Hematopoietic multipotent progenitor cell treated with erythropoietin and hydrocortisone succinate and interleukin-3 and kit ligand, for 15 days (in vitro differentiated cells): ENCODE measurements at places on chromosomes 2 and 18.
A peak's percentile ranks its signal among the peaks of the same experiment; 100 is the strongest.

GRCh38 chr18:24802456-24802855 is 342.0 kb downstream of the HRH4 start:
- no peak for DNase-seq

- no peak for DNase-seq
Observed at GRCh38 chr2:95024960-95025405, 525 bp upstream of the MAL start.

DNA sequence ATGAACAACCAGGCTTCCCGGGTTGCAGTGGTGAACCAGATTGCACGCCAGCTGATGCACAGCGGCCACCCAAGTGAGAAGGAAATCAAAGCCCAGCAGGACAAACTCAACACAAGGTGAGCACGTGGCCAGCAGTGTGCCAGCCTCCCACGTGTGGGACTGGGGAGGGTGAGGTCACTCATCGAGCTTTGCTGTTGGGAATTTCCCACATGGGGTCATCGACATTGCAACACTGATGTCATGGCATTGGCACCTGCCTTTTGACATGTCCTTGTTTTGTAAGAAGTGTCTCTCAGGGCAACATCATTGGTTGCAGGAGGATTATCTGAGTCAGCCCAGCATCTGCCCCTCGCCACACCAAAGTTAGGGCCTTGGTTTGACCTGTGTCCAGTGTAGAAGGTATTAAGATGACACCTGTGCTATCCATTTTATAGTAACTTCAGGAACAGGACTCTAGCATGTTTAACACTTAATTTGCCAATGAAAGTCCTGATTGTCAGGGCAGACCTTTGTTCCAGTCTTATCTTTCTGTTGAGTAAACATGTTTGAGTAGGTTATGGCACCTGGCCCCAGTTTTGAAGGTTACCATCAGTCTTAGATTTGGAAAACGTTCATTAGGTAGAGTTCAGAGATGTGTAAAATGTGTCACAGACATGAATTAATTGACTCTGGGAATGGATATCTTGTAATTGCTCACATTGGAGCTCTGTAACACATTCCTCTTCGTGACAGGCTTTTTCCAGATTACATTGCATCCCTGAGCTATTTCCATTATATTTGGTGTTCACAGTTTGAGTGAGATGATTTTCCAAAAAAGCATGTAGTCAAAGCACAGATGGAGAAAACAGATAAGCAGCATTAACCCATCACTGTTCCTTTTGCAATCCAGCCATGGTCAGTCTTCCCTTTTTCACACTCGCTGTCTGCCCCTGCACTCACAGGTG is 93.3 kb upstream of the EML6 start:
- DNase-seq = no peak

GRCh38 chr2:150466741-150467620 is 20.5 kb downstream of the RND3 start:
- DNase-seq = no peak

GRCh38 chr2:118855451-118856279 is 8.2 kb upstream of the EN1 start:
- DNase-seq = peak; percentile 50

GRCh38 chr2:230602562-230603230 is 109.9 kb upstream of the CAB39 start:
- DNase-seq = no peak

DNA sequence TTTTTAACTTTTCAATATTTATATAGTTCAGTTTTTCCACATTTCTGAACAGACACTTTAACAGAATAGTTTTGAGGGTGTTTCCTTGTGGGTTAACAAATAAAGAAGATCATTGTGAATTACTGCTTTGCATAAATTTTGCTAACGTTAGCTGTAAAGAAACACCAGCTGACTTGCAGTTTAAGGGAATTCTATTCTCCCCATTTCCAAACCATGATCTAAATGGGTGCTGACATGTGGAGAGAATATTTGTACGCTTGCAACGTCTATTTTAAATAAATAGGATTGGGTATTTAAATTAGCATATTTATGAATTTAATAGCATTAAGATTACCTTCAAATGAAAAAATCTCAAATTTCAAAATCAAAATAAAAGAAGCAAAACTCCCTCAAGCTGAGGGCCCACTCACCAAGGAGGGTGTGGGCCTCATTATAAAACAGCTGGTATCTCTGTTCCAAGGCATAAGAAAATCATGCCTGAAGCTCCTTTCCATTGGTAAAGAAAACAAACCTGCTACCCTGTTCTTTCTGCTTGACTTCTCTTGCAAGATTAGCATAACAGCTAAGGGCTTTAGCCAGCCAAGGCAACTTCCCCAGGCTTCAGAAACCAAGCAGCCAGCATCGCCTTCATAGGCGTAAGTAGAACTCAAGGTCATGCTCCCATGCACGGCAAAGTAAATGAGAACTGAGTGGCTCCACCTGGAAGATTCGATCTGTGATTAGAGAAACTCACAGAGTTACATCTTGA is 3.2 kb downstream of the MRO start:
- DNase-seq = no peak

GRCh38 chr2:177187631-177188312 is 24.8 kb upstream of the HNRNPA3 start:
- DNase-seq = no peak

- DNase-seq = no peak
Observed at GRCh38 chr2:64383016-64383591, 70.9 kb upstream of the LGALSL start.

- DNase-seq = no peak
Observed at GRCh38 chr2:221731432-221732145, 159.5 kb upstream of the EPHA4 start.

DNA sequence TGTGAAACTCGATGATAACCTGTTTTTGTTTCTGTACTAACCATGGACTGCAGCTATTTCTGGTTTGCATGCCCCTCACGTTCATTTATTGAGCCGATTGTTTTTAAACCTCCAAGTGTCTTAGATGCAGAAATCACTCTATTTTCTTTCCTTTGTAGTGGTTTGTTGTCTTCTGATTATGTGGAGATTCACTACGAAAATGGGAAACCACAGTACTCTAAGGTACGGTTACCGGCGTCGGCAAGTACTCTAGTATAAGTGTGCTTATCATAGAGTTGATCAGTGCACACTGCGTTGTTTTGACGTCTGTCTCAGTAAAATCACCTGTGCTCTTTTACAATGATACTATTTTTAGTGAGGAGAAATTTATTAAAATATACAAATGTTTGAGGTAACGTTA is 87.4 kb downstream of the ADAM23 start:
- DNase-seq = no peak

DNA sequence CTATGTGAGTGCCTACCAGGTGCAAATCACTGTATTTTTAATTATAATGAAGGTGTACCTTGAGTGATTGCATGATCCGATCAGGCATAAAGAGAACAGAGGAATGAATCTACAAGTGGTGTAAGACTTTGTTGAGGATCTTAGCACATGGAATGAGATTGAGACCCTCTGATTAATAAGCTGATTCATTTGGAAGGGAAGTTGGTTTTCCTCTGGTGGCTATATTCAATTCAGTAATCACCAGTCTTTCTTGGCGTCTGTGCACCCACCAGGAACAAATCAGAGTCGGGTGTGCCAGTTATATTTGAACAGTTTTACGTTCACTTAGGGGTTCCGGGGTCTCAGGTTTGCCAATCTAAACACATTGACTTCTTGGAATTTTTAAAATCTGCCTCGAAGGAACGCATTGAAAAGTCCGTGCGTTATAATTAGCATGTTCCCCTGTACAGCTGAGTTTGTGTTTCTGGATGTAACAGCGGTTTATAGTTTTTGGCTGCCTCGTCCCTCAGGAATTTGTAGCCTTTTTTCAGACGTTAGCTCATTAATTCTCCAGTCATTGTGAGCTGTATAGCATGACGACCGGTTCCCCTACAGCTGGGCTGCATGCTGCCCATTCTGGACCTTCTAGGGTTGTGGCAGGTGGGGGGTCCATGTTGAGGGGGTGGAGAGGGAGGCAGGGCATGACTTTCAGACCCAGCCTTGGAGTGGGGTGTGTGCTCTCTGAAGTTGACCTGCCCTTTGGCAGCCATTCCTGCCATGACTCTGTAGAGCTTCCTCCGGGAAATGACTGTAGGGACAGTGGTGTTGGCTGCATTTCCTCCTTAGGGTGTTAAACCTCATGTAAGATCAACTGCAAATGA is 20.3 kb downstream of the MYO1B start:
- no peak for DNase-seq

GRCh38 chr18:41842886-41843285 is 112.1 kb upstream of the PIK3C3 start:
- no peak for DNase-seq

- no peak for DNase-seq
Observed at GRCh38 chr2:227888289-227888688, 16.9 kb downstream of the DAW1 start.

DNA sequence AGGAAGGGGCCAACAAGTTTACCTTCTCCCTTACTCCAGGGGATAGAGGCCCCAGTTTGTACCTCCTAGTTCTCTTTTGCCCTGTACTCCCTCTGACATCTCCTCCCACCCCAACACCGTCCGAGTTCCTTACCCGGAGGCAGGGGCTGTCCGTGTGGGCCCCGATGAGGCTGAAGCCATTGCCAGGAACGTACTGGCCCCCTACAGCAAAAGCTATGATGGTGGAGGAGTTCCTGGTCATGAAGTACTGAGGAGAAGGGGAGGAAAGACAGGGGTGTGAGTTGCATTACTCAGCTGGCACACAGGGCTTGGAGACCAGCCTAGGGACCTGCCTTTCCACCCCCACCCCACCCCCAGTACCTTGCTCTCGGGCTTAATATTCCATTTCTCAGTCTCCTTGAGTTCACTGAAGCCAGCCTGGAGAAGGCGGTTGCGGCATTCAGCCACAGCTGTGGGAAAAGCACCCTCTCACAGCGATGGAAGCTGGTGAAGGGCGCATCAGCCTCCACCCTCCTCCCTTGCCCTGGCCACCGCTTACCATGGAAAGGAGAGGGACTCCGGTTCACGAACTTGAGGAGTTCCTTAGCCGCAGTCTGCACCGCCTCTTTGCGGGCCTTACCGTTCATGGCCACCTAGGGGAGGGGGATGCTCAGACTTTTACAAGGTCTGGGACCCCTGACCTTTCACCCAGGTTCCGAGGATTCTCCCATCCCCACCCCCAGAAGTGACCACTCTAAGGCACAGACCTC is 1.0 kb downstream of the DNPEP start:
- DNase-seq = peak; percentile 7

- DNase-seq = peak; percentile 99
Observed at GRCh38 chr2:101252408-101253012, at the start of gene CNOT11. Gene CNOT11 (plus strand): TSS chr2:101252886. CDS start chr2:101252965, 79 bp downstream.

- DNase-seq = no peak
Observed at GRCh38 chr2:118667964-118668363, 179.5 kb downstream of the EN1 start.

GRCh38 chr2:1594123-1594372 is 150.3 kb downstream of the PXDN start:
- DNase-seq = no peak

DNA sequence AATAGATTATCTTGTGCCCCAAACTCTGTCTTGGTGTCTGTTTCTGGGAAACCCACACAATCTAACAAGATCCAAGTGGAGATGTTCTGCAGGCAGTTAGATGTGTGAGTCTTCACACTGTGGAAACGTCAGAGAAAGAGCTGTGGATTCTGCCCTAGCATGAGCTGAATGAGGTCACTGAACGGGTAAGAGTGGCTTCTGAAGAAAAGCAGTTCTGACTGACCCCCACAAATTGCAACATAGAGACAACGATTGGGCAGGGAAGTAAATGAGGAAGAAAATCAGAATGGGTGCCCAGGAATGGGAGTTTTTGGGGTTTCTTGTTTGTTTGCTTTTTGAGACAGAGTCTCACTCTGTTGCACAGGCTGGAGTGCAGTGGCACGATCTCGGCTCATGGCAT is 12.9 kb upstream of the RPL37A start:
- DNase-seq = no peak

DNA sequence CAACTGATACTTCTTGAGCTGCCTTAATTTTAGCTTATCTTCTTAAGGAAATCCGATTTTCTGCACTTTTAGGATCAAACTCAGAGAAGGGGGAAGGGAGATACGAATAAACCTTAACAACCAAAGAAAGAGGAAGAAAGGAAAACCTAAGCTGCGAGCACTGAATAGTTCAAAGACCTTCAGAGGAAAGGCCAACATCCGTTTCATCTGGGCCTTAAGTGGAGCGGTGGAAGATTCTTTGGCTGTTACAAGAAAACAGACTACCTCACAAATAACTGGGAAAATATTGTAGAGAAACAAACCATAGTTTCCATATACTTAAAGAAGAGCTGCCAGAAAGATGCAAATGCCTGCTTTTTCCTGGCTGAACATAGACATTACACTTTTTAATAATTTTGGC is 43.6 kb downstream of the VIT start:
- DNase-seq = no peak

- no peak for DNase-seq
Observed at GRCh38 chr2:86124683-86125082, 18.6 kb downstream of the PTCD3 start.

DNA sequence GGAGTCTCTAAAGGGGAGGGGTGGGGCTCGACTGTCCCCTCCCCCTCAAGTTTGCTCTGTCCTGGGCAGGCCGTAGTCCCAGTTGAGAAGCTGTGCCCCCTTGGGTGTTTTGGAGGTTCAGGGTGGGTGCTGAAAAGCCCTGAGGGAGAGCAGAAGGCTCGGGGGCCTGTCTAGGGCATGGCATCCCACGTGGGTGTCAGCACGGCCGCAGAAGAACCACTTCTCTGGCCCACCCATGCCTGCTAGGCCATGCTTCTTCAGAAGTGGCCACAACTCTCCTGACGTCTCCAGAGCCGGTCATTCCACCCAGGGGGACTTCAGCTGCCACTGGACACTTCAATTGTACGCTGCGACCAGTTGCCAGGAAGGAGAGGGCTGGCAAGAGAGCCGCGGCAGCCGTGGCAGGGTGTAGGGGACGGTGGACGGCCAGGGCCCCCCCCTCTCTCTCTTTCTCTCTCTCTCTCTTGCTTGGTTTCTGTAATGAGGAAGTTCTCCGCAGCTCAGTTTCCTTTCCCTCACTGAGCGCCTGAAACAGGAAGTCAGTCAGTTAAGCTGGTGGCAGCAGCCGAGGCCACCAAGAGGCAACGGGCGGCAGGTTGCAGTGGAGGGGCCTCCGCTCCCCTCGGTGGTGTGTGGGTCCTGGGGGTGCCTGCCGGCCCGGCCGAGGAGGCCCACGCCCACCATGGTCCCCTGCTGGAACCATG is at the start of gene INPP5D:
INPP5D (plus strand) TSS at position 546 of the 704 bp plus-strand sequence; CDS start at position 683, 137 bp downstream.
- DNase-seq = peak; percentile 65

- DNase-seq = no peak
Observed at GRCh38 chr2:231621051-231621879, 28.6 kb downstream of the TEX44 start.

GRCh38 chr2:198546122-198546521 is 741.7 kb downstream of the PLCL1 start:
- no peak for DNase-seq

DNA sequence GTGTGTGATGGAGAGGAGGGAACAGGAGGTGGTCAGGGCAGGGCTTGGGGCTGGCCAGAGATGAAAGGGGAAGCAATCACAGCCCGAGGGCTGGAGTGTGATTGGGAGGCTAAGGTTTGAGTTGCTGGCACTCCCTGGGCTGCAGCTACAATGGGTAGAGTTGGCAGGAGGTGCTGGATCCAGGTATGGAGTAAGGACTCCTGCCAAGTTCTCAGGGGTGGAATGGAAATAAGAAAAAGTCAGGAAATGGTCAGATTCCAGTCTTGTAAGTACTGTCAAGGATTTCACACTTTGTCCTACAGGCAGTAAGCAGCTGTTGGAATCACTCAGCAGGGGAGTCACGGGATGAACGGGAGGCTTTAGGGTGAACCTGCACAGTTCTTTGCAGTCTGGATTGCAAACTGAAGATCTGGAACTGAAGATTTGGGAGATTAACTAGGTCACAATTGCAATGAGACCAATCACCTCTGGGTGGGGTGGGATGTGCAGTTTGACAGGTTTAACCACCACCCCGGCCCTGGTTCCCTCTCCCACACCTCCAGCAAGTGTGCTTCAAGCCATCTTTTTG is 10.9 kb upstream of the INPP5D start:
- DNase-seq = no peak

- DNase-seq = no peak
Observed at GRCh38 chr2:197950724-197951123, 146.3 kb downstream of the PLCL1 start.
